AG10803 (cell line): ENCODE measurements at places on chromosomes 5 and 9.

GRCh38 chr5:158819095-158819494, 280.6 kb downstream of the EBF1 start:
- no peak for DNase-seq

GRCh38 chr5:137316346-137316736, 182.8 kb downstream of the SPOCK1 start:
- no peak for DNase-seq

DNA sequence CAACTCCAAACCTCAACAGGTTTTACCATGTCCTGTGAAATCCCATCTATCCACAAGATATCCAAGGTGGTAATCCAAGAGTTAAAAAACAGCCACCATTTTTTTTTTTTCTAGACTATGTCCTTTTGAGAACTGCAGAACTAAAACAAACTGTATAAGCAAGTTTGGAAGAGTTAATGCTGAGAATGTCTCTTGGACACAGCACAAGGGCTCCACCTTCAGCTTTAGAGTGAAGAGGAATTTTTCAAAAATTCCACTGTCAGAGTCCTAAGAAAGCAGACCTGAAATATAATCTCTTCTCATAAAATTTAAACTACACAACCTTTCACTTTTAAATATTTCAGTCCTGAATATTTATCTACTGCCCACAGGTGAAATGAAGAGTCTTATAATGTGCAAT, 167.8 kb upstream of the CCNG1 start:
- no peak for DNase-seq

GRCh38 chr9:92794426-92794825, 29.8 kb upstream of the BICD2 start:
- DNase-seq, result no peak

DNA sequence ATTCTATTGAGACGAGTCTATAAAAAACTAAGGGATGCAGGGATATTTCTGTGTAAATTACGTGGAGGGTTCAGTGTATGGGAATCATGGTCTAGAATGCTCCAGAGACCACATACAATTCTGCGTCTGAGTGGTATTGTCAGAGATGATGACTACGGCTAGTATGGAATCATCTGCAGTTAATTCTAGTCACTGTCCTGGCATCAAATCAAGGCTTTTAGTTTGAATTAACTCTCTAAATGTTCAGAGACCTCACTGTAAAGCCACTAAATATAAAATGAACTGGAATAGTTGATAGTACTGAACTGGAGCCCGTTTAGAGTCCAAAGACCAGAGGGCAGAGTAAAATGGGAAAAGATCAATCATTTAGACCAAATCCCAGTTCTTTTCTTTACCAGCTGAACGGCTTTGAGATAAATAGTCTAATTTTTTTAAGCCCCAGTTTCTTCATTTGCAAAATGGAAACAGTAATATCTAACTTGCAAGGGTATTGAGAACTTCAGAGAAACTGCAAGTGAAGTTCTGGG, 599.8 kb downstream of the EBF1 start:
- DNase-seq, result no peak

DNA sequence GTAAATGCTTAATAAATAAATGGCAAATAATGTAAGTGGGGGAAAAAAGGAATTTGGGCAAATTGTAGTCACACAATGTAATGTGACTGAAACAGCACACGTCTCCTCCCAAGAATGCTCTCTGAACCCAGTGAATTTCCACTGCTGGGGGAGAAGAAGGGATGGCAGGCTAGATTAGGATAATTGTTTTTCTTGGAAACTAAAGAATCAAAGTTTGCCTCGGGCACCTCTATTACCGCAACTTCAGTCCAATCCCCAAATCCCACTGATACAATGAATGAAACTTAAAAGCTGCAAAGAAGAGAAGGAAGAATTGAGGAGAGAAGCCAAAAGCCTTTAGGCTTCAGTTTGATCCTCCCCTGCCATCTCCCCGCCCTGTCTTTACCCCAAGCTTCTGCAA, 423.2 kb upstream of the PAPPA start:
- DNase-seq, result no peak

DNA sequence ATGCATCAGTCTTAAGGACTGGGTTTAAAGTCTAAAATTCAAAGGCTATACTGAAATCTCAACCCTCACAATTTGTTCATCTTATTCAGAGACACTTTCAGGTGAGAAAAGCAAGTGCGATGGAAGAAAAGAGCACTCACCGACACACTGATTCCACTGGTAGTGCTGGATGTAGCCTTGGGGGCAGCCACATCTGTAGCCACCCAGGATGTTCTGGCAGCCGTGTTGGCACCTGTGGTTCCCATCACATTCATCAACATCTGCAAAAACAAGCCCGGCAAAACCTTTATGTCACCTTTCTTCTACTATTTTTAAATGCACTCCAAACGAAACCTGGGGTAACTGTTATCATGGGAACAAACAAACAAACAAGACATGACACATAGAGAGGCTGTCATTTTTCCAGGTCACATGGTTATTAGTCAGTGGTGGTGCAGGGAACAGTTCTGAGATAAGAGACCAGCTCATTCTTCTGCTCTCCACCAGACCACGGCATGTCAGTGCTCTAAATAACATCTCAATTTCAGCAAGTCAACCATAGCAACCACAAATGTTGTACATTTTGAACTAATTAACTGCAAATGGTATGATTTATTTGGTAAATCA, 188.4 kb downstream of the SLC12A2 start:
- DNase-seq, result peak; percentile 15
